ENCODE measurements at places on chromosomes 6 and 20. TPM values are rescaled to one million over a fixed set of nuclear protein-coding genes. Genes with fewer than 3 reads are reported as not detected.

- H3K36me3 ChIP-seq = no peaks in the 10 kb centered on the region
- H3K4me3 ChIP-seq = no peak overlapping the region
- H3K27me3 ChIP-seq = no peaks in the 10 kb centered on the region
- no peak overlapping the region for H3K27ac ChIP-seq
These were observed 28.3 kb upstream of the PREP start for GRCh38 chr6:105431226-105431625.

Gene ANKRD66
- total RNA-seq = not detected

DNA sequence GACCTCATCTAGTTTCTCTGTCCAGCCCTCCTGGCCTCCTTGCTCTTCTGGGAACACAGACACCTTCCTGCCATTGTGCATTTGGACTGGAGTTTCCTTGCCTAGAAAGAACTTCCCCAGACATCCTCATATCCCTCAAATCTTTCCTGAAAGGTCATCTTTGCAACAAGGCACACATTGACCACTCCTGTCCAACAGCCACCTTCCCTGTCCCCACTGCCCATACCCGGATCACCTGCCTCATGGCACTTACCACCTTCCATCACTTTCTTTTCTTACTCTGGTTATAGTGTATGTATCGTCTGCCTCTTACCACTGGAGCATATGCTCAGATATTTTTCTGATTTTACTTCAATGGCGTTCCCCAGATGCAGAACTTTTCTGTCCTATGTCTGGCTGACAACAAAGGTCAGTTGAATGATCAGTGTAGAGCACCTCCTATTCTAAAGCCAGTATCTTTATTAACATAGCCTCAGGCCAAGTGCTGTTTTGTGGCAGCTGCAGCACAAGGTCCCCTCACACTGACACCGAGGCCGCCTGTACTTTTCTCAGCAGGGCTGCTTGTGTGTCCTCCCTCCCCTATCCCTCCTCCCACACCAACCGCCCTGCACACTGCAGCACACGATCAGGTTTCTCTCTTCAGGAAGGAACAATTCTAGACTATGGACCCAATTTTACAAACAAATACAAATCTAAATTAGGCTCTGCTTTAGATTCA, 4.1 kb downstream of the HLA-C start:
- no peak for DNase-seq
- peaks cover 13% of the 10 kb centered on the region for H3K36me3 ChIP-seq
- peaks cover 12% of the 10 kb centered on the region for H3K4me1 ChIP-seq
- no peak overlapping the region for H3K27ac ChIP-seq

Gene SSTR4
- not detected for total RNA-seq

Gene RBBP8NL
- 1.1 TPM for total RNA-seq

DNA sequence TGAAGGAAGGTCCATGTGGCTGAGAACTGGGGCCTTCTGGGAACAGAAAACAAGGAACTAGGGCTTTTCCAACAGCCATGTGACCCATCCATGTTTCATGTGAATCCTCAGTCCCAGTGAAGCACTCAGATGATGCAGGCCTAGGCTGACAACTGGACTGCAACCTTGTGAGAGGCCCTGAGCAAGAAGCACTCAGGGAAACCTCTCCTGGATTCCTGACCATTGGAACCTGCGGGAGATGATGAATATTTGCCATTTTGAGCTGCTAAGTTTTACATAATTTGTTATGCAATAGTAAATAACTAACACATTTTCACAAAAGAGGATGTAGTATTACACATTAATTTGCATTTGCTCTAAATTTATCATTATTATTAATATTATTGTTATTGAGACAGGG, 38.4 kb upstream of the HLA-G start:
- no peaks in the 10 kb centered on the region for H3K36me3 ChIP-seq
- H3K27ac ChIP-seq = no peak overlapping the region
- DNase-seq = no peak

Gene CD93
- total RNA-seq = 4.5 TPM

GRCh38 chr20:46131396-46131795, 13.3 kb downstream of the CD40 start:
- DNase-seq = no peak
- no peak overlapping the region for H3K27ac ChIP-seq
- no peaks in the 10 kb centered on the region for H3K36me3 ChIP-seq
- no peaks in the 10 kb centered on the region for H3K27me3 ChIP-seq

- H3K4me1 ChIP-seq = no peaks in the 10 kb centered on the region
- H3K4me3 ChIP-seq = no peak overlapping the region
- H3K27ac ChIP-seq = no peak overlapping the region
- DNase-seq = no peak
These were observed 185.9 kb downstream of the ESR1 start for GRCh38 chr6:151993364-151993763.

DNA sequence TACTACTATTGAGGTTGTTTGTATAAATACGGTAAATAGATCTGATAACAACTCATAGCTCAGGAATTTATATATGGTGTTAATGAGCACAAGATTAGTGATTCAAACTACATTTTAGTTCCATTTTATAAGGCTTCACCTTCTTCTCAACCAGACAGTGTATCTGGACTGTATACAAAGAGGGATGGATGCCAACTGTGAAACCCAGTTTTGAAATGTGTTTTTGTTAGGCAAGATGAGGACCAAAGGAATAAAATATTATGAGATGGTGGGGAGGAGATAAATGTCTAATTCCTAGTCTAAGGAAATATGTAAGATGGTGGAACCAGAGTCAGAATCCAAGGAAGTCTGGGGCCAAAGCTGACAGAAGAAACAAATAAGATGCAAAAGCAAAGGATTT, 329.0 kb downstream of the GRIK2 start:
- no peak for DNase-seq
- H3K36me3 ChIP-seq = no peaks in the 10 kb centered on the region
- no peaks in the 10 kb centered on the region for H3K4me1 ChIP-seq
- no peak overlapping the region for H3K27ac ChIP-seq
- no peaks in the 10 kb centered on the region for H3K27me3 ChIP-seq
- H3K4me3 ChIP-seq = no peak overlapping the region

Gene ANKEF1
- total RNA-seq = 5.7 TPM

DNA sequence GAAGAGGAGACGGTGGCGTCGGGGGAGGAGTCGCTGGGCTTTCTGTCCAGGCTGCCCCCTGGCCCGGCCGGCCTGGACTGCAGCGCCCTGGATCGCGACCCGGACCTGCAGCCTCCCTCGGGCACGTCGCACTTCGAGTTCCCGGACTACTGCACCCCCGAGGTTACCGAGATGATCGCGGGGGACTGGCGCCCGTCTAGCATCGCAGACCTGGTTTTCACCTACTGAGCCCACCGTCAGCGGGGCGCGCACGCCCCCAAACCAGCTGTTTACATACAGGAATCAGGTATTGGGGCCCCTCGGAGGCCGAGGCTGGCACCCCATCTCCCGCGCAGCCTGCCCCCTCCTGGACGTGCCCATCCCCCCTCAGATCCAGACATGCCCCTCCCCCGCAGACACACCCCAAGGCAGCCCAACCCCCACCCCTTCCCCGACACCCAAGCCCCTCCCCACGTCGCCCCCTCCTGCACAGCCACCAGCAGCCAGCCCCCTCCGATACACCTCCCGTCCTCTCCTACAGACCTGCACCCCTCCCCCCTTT, 1.4 kb downstream of the SOX12 start:
- H3K4me1 ChIP-seq = peaks cover 34% of the 10 kb centered on the region
- H3K27me3 ChIP-seq = no peaks in the 10 kb centered on the region
- DNase-seq = no peak
- no peaks in the 10 kb centered on the region for H3K36me3 ChIP-seq

DNA sequence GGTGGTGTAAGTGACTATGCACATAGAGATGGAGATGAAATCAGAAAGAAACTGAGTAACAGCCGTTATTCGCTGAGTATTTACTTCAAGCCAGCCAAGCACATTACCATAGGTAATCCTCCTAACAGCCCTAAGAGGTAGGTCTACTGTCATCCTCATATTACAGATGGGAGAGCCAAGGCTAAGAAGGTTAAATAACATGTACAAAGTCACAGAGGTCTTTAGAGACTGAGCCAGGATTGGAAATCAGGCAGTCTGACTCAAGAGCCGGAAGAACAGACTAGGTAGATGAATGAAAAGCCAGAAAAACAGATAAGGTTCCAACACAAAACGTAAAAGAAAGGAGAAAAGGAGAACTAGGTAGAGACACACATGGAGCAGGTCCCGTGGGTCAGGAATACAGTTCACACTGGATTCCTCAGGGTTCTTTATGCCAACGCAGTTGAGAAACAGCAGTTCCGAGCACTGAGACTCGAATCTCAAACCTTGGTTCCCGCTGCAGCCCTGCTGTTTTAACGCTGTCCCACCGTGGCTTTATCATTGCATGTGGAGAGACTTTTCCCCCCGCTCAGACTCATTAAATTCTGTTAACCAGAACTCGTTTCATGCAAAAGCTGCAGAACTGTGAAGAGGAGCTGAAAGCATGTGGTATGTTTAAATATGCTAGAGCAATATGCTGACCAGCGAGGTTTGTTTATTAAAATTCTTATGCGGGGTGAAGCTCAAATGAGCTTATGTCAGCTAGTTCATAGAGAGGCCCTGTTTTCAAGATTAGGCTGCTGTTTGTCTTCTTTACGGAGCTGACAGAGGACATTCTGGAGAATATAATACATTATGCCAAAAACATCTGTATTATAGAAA, 537.9 kb downstream of the CD83 start:
- peak overlapping the region; percentile 3 for H3K27ac ChIP-seq
- no peak overlapping the region for H3K4me3 ChIP-seq
- no peak for DNase-seq
- H3K36me3 ChIP-seq = no peaks in the 10 kb centered on the region
- peaks cover 21% of the 10 kb centered on the region for H3K4me1 ChIP-seq

GRCh38 chr20:52160621-52161204, 30.9 kb downstream of the ZFP64 start:
- no peaks in the 10 kb centered on the region for H3K27me3 ChIP-seq
- no peak overlapping the region for H3K27ac ChIP-seq

- H3K27me3 ChIP-seq = no peaks in the 10 kb centered on the region
- H3K27ac ChIP-seq = no peak overlapping the region
- H3K4me3 ChIP-seq = no peak overlapping the region
These were observed 216.2 kb downstream of the CD83 start for GRCh38 chr6:14333556-14334305.

DNA sequence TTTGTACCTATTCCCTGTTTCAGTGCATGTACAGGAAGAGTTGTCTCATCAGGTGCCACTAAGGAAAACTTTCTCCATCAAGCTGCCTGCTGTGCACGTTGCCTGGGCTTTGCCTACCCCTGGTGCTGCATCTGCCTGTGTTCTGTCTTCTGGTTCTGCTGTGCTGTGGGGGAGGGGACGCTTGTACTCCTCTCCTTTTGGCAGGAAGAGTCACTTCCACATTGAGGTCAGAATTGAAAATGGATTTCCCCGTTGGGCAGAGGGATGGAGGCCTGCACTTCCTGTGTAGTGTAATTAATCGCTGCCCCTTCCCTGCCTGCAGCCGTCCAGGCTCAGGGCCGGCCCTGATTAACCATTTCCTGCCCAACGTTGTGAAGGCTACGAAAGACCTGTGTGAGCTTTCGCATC, 153.3 kb downstream of the SCML4 start:
- no peak for DNase-seq
- H3K4me3 ChIP-seq = no peak overlapping the region
- H3K4me1 ChIP-seq = no peaks in the 10 kb centered on the region

Gene DCDC2
- not detected for total RNA-seq
